ENCODE measurements at places on chromosomes 3 and 15.
A peak's percentile ranks its signal among the peaks of the same experiment; 100 is the strongest.

DNA sequence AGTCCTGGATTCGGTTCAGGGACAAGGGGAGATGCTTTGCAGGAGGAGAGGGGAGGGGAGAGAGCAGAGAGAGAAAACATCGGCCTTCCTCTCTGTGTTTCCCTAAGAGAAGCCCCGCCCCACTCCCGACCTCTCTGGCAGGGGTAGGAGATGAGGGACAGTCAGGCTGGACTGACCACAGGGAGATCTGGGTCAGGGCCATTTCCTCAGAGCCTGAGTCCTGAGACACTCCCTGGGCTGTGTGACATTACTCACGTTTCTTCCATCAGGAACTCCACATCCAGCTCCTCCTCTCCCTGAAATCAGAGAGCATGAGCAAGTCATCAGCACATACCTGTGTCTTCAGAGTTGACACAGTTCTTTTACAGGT is 9.1 kb downstream of the PLA2G4D start:
- peak; percentile 45 for DNase-seq

DNA sequence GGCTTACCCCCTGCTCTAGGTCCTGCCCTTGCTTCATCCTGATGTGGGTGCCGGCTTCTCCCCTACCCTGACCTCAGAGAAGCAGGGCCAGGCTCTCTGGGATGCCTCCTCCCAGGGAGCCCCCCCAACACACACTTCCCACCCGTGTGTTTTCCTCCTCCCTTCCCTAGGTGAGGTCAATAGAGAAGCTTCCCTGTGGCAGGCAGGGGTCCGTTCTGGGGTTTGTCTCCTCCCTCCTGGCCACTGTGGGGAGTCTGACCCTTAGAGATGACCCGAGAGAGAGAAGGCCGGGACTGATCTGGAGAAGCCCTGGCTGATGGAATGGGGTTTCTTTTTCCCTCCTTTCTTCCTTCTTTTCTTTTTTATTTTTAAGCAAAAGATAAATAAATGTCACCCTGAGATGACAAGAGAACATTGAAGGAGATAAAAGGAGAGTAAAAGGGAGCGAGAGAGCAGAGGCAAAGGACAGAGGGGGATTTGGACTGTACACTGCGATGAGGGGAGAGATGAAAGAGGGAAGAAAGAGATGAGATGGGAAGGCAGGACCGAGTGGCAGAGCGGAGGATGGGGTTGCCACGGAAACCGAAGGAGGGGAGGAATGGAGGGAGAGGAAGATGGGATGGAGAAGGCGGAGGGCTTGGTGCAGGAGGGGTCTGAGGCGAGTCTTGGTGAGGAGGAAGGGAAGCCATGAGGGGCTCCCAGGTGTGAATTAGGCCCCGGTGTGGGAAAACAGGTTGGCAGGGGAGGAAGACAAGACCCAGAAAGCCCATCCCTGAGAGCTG is 48.4 kb downstream of the IDH2 start:
- DNase-seq: no peak

- no peak for DNase-seq
Observed at GRCh38 chr3:138890555-138891187, 55.9 kb upstream of the PIK3CB start.

DNA sequence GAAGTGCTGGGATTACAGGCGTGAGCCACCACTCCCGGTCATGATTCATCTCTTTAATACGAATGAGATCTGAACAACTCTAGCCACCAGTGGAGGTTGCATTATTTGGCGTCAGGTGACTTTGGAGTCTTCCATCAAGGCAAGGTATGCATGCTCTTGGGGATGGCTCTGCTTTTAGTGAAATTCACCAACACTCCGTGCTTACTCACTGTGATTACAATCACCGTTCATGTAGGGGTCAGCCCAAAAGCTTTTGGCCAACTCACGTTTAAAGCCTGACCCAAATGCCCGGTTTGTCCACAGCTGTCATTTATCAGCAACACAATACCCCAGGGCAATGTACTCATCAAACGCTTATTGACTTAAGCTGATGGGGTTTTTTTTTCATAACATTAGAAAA is 155.4 kb downstream of the PDZRN3 start:
- no peak for DNase-seq

Measured in activated CD8-positive, alpha-beta memory T cell treated with anti-CD3 and anti-CD28 coated beads for 24 hours (primary cell).